ENCODE measurements at places on chromosomes 7 and 10.

GRCh38 chr7:32937344-32938174 lies 19.7 kb upstream of the FKBP9 start:
- DNase-seq = no peak

GRCh38 chr7:18552316-18552916 lies 56.9 kb downstream of the HDAC9 start:
- DNase-seq = no peak

DNA sequence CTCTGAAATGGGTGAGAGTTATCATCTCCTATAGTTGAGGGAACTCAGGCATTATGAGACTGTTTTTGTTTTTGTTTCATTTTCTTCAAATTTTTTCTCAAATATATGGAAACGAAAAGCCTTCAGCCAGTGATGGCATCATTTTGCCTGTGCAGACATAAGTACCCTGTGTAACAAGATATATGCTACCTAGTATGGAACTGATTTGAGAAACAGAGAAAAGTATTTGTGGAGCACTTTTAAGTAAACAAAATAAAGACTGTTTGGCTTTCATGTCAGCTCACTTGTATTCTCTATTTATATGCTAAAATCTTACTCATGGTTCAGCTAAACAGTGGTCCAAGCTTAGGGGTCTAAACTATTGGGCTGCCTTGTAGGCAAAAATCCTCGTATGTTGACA lies 150.6 kb downstream of the WNT2 start:
- no peak for DNase-seq

DNA sequence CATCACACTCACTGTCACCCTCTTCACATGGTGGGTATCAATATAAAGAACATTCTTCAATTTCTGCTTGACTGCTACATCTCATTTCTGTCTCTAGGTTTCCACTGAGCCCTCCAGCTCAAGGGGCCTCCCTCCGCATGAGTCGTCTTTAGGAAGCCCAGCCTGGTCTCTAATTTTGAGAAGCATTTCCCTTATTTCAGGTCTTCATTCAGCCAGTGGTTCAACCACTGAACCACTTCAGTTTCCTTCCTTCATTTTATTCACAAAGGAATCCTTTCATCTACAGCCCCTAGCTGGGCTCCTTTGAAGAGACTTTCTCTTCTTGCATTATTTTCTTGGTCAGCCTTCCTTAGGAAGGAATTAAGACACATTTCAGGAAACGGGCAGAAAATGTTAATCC lies 257.4 kb downstream of the KCNMA1 start:
- no peak for DNase-seq

DNA sequence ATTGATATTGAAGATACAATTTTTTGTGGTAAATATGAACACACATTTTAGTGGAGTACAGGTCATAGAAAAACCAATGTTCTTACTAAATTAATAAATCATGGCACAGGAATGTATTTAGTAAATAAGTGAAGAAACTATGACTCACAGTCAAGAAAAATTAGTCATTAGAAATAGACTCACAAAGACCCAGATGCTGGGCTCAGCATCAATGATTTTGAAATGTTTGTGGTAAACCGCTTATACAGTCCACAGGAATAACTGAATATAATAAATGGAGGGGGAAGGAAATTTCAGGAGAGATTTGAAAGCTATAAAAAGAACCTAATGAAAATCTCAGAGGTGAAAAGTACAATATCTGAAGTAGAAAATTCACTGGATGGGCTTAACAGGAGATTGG lies 138.3 kb upstream of the ADCY1 start:
- no peak for DNase-seq

Data from cerebellar nuclear complex (tissue), 1 donor.